ENCODE measurements at places on chromosomes 2 and 18.

DNA sequence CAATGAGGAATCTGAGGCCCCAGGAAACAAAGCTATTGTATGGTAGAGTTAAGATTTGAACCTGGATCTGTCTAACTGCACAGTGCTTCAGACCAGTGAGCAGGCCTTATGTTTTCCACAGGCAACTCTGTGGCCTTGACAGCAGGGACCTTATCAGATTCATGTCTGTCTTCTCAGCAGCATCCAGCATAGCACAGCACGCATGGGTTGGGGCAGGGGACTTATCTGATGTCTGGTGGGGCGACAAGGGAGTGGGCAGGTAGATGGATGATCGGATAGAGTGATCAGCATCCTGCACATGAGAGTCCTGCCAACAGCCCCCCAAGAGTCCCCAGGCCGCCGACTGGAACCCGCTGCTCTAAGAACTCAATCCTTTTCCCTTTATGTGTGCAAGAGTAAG lies 28.7 kb upstream of the KCNF1 start:
- DNase-seq: no peak

DNA sequence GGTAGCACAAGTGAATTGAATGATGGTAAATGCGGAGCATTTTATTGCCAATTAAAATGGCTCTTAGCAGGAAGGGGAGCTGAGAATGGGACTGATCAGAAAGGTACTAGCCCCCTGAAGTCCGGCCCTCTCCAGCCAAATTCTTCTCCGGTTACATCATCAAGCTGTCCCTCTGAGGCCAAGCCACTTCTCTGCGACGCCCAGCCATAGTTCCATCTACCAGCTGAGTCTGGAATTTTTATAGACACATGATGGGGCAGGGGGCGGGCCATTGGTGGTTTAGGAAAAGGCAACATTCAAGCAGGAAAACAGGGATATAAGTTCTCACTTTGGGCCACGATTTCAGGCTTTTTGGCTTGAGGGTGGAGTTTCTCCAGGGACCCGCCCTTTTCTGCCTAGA lies 22.7 kb downstream of the RPRM start:
- no peak for DNase-seq

GRCh38 chr2:23322567-23323197 lies 62.3 kb upstream of the KLHL29 start:
- no peak for DNase-seq

DNA sequence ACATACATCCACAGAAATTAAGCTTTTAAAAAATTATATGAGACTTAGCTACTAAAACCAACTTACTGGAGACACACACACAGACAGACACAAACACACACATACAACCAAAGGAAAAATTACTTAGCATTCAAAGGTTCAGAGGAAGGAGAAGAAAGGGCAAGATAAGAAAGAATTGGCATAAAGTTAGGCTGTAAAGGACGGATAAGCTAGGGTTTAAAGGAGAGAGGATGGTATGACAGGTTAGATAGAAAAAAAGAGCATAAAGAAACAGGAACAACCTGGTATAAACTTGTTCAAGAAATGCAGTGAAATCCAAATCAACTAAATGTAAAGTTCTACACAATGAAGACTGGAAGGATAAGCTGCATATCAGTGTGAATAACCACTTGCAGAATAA lies 73.4 kb downstream of the SLC66A3 start:
- no peak for DNase-seq

DNA sequence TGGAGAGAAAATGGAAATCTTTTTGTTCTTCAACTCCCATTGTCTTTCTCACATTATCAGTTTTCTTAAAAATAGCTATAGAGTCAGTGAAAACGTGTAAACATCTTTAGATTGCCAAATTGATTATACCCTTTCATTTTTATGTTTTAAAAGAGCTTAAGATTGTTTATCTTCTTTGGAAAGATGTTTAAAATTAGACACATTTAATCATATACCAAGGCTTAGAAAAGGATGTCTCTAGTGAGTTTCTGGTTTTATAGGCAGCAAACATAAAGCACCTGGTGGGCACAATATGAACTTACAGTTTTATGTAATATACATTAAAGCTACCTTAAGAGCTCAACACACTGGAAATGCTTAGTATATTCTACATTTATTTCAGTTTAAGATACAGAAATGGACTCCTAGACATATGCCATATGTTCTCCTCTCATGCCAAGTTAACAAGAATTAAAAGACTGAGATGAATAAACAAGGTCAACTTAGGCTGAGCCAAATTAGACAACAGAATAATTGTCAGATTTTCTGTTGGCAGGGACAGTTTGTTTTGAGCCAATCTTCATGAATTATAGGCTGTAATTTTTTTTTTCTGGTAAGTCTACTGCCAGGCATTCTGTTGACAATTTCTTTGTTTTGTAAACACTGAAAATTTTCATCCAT lies 112.7 kb downstream of the OTX1 start:
- DNase-seq: no peak

DNA sequence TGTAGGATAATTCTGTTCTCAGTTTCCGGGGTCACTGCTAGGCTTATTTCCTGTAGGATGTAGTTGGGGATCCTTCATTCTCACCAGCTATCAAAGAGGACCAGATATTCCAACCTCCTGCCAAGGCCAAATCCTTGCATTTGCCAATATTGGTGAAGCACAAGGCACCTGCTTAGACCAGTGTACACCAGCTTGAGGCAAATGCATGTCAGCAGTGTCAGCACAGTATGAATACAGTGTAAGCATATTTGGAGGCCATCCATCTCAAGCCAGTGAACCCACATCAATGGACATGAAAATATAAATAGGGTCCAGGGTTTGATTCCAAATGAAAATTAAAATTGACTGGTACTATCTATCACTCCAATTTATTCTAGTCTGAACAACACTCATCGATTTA lies 88.0 kb upstream of the MAPRE2 start:
- DNase-seq: no peak

DNA sequence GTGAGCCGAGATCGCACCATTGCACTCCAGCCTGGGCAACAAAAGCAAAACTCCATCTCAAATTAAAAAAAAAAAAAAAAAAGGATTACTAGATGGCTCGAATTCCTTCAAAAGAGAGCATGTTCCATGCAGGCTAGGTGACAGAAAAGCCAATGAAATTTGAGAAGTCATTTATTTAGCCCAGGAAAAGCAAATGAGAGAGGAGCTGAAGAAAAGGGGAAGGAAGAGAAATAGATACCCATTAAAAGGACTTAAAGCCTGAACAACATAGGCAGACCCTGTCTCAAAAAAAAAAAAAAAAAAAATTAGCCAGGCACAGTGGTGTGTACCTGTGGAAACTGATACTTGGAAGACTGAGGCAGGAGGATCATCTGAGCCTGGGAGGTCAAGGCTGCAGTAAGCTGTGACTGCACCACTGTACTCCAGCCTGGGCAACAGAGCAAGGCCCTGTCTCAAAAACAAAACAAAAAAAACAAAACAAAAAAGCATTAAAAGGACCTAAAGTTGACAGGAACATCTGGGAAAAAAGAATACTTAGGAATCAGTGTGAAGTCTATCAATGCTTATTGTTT lies 11.1 kb downstream of the SEPTIN10 start:
- DNase-seq: no peak

DNA sequence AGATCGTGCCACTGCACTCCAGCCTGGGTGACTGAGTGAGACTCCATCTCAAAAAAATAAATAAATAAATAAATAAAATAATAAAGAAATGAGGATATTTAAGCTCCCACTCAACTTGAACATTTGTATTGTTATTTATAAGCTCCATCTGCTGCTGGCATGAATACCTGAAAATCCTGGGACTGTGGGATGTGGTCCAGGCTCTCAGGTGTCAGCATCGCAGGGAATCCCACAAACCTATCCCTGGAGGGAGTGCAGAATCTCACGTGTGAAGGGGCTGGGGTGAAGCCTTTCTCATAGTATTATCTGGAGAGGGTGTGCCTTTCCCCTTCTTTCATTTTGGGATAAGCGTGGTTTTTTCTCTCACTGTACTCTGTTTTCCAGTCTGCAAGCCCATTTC lies 47.4 kb upstream of the POLE4 start:
- no peak for DNase-seq

DNA sequence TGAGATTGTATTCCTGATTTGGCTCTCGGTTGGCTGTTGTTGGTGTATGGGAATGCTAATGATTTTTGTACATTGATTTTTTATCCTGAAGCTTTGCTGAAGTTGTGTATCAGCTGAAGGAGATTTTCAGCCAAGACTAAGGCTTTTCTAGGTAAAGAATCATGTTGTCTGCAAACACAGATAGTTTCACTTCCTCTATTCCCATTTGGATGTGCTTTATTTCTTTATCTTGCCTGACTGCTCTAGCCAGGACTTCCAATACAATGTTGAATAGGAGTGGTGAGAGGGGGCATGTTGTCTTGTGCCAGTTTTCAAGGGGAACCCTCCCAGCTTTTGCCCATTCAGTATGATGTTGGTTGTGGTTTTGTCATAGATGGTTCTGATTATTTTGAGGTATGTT lies 90.4 kb downstream of the CYP26B1 start:
- DNase-seq: no peak

DNA sequence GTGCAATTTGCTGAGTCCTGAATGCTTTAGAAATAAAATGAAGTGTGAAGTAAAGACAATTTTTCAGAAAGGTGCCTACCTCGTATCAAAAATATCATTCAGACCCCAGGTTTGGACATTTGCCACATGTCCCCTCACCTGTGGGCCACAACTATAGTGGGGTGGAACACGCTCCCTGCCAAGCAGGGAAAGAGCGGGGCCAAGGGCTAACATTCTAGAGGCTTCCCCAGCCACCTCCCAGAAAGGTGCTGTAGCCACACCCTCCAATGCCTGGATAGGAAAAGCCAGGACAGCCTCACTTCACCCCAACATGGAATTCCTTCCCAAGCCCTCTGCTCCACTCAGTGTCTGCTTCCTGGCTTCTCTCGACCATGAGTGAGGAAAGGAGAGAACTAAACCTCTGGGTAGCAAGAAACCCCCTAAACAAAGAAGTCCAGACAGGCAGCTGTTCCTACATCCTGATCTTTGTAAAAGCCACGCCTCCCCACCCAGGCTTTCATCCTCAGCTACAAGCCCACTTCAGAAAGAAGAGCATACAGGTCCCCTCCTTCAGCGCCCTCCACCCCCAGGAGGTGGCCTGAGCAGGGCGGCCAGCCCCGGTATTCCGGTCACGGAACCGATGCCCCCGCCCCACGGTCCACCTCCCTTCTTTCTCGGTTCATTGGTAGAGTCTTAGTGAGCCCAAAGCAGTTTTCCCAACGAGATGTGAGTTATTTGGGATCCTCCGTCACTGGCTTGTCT lies 2.1 kb downstream of the COL6A3 start:
- DNase-seq: no peak

GRCh38 chr2:102619414-102620319 lies at the start of gene SLC9A2:
Gene SLC9A2, plus strand, starts transcription at chr2:102619553. Its CDS starts 296 bp downstream, at chr2:102619849.
- peak; percentile 19 for DNase-seq

GRCh38 chr2:145088756-145089155 lies 568.8 kb upstream of the ZEB2 start:
- DNase-seq: no peak

DNA sequence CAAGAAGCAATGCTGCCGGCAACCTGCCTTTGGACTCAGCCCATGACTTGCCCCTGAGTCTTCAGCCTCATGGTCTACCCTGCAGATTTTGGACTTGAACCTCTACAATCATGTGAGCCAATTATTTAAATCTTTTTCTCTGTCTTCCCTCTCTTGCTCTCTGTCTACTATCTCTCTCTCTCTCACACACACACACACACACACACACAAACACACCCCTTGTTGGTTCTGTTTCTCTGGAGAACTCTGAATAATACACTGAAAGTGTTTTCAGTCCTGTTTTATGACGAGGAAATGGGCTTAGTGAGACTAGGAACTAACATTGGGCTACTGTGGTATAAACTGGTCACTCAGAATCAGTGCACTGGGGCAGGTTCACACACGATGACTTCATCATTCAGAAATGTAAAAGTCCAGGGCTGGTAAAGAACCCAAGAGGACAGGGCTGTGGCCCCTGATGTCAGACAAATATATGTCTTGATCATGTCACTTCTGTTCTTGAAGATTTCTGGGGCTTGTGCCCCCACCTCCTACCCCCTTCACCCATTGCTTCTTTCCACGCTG lies 266.1 kb upstream of the SIX2 start:
- DNase-seq: no peak

DNA sequence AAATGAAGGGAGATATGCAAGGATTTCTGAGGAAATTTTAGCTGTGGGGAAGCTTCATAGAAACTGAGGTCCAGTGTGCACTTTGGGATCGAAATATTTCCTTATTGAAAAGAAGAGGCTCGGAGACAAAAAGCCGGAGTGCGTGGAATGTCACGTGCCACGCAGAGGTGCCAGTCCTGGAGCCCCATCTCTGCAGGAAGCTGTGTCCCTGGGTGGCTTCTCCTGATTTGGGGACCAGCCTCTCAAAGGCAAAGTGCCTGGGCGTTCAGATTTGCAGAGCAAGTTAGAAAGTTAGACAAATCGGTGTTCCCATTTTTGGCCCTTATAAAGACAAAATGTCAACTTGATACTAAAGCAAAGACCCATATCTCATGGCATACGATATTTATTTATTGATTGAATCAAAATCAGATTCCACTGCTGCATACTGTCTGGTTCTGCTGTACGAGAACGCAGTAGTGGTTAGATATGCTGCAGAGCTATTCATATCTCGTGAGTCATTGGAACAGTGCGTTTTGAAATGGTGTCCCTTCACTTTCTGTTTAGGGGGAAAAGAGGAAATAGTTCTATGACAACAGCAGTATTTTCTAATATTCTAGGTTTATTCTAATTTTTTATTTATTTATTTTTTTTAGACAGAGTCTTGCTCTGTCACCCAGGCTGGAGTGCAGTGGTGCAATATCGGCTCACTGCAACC lies 9.1 kb upstream of the ATG16L1 start:
- DNase-seq: no peak

GRCh38 chr2:88709181-88709631 lies 17.7 kb downstream of the RPIA start:
- no peak for DNase-seq

GRCh38 chr18:63083555-63083954 lies 236.0 kb downstream of the BCL2 start:
- no peak for DNase-seq
